ENCODE measurements at places on chromosomes 5 and 9.

GRCh38 chr9:69768101-69768500, 8.3 kb upstream of the PTAR1 start:
- DNase-seq: no peak

- DNase-seq: no peak
Measured at GRCh38 chr5:82522897-82523296, 244.7 kb upstream of the RPS23 start.

DNA sequence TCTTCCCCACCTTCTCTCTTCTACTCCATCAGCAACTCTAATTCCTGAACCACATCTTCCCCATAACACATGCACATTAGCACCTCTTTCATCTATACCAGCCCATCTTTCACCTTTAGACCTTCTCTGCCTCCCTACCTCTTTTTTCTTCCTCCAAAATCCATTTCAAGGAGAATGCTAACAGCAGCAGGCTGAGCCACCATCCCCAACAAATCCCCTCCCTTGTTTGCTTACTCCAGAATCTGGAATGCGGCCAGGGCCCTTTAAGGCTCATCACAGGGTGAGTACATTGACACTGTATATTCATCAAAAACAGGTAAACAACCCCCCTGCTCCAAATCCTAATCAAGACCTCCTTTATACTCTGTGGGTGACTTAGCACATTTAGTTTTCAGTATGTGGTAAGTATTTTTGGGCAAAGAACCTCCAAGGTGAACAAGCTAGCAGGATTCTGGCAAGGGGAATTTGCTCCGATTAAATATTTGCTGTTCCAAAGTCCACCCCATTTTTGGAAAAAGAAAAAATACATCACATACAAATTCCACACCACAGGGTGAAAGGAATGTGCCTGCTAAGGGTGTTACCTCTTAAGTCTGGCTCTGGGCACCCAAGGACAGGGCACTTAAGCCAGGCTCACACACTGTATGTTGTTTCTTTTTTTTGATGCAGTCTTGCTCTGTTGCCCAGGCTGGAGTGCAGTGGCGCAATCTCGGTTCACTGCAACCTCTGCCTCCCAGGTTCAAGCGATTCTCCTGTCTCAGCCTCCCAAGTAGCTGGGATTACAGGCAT, 71.4 kb downstream of the SERINC5 start:
- no peak for DNase-seq

GRCh38 chr9:86500031-86500430, 145.8 kb upstream of the TUT7 start:
- no peak for DNase-seq

DNA sequence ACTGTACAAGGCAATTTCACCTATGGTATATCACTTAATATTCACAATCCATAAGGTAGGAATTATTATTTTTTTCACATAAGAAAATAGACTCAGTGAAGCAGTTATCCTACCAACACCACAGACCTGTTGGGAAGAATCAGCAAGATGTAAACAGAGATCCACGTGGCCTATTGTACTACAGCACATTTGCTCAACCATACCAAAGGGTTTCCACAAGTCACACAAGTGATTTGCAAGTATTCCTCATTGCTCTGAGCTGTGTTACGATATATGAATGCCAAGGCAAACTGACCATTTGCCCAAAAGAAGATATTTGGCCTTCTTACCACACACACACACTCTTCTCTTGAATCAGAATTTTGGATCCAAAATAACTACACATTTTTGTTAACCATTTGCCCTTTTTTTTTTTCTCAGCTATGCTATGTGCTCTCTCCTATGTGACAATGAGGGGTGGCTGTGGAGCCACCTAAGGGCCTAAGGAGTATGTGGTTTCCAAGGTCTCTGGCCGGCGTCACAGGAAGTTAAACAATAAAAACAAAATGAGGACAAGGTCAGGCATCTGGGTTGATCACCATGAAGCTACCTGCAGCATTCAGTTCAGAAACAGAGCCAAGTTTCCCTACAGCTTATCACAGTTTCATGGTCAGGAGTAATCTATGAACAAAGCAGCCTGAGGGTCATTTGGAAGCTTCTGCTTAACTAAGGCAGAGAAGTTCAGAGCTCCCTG, 171.0 kb upstream of the FREM1 start:
- no peak for DNase-seq

Data from stimulated activated CD4-positive, alpha-beta T cell treated with anti-CD3 and anti-CD28 coated beads, Interleukin-2, amount 100 ng/mL, for 24 hours (primary cell).